Stimulated activated CD8-positive, alpha-beta memory T cell treated with anti-CD3 and anti-CD28 coated beads, Interleukin-7, amount 100 ng/mL, for 48 hours (primary cell): ENCODE measurements at places on chromosomes 2 and 18.

GRCh38 chr2:230904856-230905447, 20.1 kb downstream of the GPR55 start:
- no peak for DNase-seq

DNA sequence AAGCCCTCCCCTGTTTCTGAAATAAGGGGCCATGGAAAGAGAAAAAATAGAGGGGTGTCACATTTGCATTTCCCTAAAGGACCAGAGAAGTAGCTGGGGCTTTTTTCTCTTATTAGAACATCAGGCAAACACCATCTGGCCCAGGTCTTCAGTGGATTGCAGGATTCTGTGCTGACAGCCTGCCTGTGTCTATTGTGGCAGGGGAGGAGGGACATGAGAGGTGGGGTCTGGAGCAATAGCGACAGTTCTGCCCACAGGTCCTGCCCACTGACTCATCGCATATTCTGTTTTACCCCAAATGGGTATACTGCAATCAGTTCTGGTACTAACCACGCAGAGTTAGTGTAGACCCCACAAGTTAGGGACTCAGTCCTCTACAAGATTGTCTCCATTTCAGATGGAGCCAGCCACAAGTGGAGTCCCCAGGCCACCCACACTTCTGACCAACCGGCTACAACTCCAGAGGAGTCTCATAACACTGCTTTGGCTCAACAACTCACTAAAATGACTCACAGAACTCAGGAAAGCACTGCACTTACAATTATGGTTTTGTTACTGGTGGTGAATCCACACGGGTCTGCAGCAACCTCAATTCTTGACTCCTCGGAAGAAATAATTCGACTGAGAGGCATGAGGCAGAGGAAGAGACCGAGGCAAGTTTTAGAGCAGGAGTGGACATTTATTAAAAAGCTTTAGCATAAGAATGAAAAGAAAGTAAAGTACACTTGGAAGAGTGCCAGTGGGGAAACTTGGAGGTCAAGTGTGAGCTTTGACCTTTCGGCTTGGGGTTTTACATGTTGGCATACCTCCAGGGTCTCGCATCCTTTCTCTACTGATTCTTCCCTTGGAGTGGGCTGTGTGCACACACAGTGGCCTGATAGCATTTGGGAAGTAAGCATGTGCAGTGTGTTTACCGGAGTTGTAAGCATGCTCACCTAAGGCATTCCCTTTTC, 146.4 kb upstream of the SPATS2L start:
- no peak for DNase-seq

GRCh38 chr2:39266139-39266805, 22.5 kb upstream of the CDKL4 start:
- no peak for DNase-seq

- no peak for DNase-seq
Observed at GRCh38 chr2:19362094-19362754, 3.8 kb upstream of the OSR1 start.

GRCh38 chr2:11435036-11435435, 30.9 kb downstream of the E2F6 start:
- DNase-seq, result no peak

- DNase-seq, result no peak
Observed at GRCh38 chr2:98463081-98463481, 18.4 kb downstream of the INPP4A start.

DNA sequence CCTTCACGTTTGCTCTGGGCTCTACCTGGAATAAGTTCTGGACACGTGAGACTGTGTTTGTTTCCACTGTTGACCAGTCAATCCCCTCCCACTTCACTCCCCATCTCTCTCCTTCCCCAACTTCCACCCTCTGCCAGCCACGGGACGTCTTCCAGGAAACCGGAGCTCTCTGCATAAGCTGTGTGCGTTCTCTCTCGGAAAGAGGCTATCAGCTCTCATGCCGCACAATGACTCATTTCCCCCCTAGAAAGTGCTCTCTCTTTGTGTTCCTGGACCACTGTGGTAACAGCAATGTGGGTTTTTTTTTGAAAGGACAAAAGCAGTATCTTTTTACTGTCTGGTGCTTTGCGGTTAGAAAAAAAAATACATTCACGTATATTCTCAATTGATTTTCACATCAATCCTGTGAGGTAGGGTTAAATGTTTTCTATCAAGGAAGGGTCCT, 10.2 kb downstream of the PROKR1 start:
- DNase-seq, result peak; percentile 51

GRCh38 chr2:135037831-135038230, 9.4 kb downstream of the MAP3K19 start:
- DNase-seq, result no peak

- DNase-seq, result no peak
Observed at GRCh38 chr2:46796843-46797625, 118.6 kb downstream of the MCFD2 start.

DNA sequence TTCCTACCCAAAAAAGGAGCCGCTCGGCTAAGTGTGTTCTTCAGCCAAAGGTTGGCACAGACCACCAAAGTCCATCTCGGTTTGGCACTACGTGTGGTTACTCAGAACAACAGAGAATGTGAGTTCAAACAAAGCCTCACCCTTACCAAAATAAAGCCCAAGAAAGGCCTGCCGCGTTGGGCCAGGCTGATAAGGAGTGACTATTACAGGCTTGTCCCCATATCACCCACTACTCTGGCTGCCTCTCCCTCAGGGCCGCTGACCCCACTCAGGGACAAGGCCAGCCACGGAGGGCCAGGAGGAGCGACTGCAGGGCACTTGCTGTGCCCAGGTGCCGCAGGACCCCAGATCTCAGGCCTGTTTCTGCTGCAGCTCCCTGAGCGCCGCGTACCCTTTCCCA, 13.8 kb downstream of the HS1BP3 start:
- no peak for DNase-seq

DNA sequence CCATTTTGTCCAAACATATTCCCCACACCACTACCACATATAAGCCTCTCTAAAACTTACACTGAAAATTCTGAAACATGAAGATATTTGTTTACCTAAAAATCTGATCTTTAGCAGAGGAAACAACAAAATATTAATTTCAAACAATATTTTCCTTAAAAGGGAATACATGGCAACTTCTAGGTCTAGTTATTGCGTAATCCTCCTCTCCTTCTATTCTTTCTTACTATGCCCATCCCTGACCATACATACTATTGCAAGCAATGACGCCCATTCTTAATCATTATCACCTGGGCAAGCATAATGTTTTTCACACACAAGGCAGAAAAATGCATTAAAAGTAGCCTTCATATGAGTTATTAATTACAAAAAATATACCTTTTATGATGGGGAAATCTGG, 372.6 kb downstream of the ZEB2 start:
- no peak for DNase-seq
